ENCODE measurements at places on chromosomes 2 and 18.

GRCh38 chr2:179909845-179910734 is 48.7 kb upstream of the ZNF385B start:
- DNase-seq = no peak

- DNase-seq = no peak
Measured at GRCh38 chr2:187503700-187504099, 50.5 kb downstream of the TFPI start.

DNA sequence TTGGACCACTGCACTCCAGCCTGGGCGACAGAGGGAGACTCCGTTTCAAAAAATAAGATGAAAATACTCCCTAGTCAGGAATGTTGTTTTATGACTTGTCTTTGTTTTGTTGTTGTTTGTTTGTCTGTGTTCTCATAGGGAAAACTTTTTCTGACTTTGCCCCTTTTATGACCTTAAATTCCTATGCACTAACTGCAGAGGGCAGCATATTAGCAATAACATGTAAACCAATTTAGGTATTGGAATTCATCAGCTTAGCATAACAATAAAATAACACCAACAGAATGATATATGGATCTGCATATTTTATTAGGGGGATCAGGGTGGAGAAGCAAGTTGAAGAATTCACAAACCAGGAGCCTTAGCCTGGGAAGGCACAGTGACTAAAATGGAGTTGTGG is 631.5 kb downstream of the SUCLG1 start:
- no peak for DNase-seq

DNA sequence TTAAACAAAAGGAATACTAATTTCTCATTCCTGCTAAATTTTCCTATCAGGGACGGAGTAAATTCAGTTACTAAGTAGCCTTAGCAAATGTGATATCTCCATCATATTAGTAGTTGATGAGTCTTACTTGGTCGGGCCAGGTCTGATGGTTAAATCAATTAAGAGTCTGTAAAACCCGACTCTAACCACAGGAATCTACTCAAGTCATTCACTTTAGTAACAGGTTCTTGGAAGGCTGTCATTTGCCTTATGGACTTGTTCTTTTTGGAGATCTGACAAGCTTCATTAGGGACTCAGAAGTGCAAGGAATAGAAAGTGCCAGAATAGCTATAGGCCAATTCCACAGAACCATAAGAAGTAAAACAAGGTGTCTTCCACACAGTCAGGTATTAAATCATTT is 119.0 kb downstream of the GCA start:
- DNase-seq = no peak

DNA sequence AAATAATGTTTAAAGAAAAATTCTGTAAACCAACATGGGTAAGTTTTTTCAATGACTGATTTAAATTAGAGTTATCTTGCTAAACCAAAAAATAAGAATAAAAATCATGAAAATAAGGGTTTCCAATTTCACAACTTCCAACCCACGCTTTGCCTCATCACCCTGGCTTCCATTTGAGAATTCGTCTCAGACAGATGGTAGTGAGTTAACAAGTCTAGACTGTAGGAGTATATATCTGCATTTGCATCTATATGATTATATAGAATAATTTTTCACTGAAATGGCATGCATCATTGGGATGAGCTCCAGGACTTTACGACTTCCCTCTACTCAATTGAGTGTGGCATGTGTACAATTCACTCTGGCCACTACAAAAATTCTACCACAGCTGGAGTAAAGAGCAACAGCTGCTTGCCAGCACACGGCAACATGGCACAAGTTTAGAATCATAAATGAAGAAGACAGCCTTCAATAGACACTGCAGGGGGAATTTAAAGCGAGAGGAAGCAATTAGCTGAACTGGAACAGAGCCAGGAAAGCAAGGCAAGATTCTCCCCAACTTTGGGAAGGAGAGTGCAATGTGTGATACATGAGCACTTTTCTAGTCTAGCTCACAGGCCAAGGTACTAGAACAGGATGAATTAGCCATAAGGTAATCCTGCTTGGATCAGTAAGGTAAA is 1673.5 kb upstream of the CELF4 start:
- DNase-seq = no peak

GRCh38 chr2:103138123-103138901 is 376.5 kb downstream of the TMEM182 start:
- DNase-seq = no peak

DNA sequence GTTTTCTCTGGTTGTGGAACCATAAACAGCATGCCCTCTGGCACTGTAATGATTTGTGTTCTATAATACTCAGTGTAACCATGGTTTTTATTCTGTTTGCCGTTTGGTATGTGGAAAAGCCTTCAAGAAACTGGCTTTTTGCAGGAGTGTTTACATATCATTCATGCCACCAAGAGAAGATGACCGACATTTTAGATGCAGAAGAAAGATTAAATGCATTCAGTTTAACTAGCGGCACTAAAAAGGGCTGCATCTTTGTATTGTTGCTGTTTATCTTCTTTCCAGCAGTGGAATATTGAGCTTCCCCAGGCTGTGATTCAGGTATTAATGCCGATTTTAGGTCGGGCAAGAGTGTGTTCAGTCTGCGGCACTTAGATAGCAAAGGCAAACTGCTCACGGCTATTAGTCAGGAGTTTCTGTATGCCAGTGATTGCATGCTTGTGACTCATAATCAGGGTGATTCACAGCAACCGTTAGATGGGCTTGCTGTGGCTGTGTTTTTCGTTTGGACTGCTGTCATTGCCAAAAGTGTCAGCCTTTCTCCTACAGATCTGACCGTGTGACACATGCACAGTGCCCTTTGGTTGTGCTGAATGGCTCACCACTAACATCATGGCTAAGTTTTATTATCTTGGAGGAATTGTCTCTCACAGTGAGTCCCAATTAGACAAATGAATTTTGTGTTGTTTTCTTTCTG is 479.7 kb downstream of the PARD3B start:
- DNase-seq = peak; percentile 96

GRCh38 chr18:63606526-63606925 is 19.4 kb downstream of the SERPINB13 start:
- peak; percentile 7 for DNase-seq

- DNase-seq = no peak
Measured at GRCh38 chr2:133892352-133892913, 324.2 kb upstream of the NCKAP5 start.

GRCh38 chr2:227539465-227539956 is 59.2 kb upstream of the SCYGR2 start:
- no peak for DNase-seq

DNA sequence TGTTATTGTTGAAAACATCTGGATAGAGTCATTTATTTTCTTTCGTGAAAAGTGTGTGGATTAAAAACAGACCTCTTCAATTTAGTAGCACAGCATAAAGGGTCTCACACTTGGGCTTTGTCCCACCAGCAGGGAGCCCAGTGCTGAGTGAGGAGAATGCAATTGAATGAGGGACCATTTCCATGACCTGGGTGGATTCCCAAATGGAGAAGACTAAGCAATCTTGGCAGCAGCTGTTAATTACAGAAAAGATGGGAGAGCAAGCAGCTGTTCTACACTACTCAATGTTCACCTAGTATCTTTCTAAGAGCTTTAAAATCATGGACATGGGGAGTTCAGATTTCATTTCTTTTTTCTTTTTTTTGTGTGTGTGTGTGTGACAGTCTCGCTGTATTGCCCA is 121.8 kb upstream of the FN1 start:
- no peak for DNase-seq

- DNase-seq = no peak
Measured at GRCh38 chr18:6718267-6718666, 11.2 kb upstream of the ARHGAP28 start.

DNA sequence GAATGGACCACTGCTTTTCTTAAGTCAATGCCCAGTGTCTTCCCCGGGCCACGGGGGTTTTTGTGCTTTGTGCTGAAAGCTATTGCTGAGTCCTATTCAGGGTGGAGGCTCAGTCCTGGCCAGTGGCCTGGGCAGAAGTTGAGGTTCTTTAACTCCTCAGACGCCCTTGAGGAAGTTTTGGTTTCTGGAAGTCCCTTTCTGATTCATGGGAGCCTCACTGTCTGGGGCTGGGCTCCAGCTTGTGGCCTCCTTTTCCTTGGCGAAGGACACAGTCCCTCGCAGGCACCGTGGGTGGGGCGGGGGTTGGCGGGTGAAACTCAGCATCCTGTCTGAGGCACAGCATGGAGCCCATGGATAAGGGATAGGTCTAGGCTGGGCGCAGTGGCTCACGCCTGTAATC is 465.2 kb upstream of the HS6ST1 start:
- DNase-seq = no peak
